ENCODE measurements at places on chromosomes 6 and 20. TPM values are rescaled to one million over a fixed set of nuclear protein-coding genes. Genes with fewer than 3 reads are reported as not detected.

- H3K27ac ChIP-seq = peak within 1 kb of the TSS; percentile 83
- H3K4me3 ChIP-seq = peak within 1 kb of the TSS; percentile 45
- no peaks in the 10 kb centered on the region for H3K27me3 ChIP-seq
- peaks cover 16% of the 10 kb centered on the region for H3K36me3 ChIP-seq
- DNase-seq = no peak
Observed at GRCh38 chr6:32109114-32109764, at the start of gene TNXB. TNXB (minus strand) TSS chr6:32109338; CDS start chr6:32098198, 11,140 bp downstream.

DNA sequence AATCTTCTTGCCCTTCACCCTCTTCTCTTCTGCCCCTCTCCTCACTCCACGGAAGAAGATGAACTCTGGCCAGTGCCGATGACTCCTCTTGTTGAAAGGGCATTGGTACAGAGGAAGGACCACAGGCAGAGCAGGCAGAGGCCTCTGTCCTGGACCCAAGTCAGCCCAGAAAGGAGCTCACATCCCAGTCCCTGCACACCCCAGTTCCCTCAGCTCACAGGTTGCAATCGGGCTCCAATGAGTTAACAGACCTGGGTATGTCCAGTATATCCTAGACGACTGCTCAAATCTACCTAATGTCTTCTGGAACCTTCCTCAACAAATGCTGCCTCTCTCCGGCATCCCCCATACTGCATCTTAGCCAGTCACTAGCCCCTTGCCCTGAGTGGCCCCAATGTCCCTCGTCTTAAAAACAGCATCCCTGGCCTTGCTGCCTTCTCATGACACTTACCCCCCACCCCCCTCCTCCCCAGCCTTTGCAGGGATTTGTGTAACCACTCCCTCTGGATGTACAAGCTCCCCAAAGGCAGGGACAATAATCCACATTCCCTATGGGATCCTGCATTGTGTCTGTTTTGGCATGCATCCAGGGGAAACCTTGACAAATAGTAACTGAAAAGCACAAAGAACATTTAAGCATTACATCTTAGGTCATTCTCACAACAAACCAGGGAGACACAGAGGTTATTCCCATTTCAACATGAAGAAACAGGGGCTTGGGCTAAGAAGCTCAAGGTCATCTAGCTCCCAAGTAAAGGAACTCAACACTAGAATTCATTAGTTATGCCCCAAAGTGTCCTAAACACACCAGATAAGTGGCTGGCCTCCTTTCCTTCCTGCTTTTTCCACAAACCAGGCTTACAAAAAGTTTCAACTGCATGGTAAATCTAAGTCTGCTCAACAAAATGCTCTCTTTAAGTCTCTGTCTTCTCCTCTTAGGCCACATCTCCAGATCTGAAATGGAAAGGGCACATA is 45.1 kb downstream of the TRERF1 start:
- peaks cover 75% of the 10 kb centered on the region for H3K4me1 ChIP-seq
- H3K4me3 ChIP-seq = no peak overlapping the region

OPRM1 gene
- total RNA-seq = not detected

DNA sequence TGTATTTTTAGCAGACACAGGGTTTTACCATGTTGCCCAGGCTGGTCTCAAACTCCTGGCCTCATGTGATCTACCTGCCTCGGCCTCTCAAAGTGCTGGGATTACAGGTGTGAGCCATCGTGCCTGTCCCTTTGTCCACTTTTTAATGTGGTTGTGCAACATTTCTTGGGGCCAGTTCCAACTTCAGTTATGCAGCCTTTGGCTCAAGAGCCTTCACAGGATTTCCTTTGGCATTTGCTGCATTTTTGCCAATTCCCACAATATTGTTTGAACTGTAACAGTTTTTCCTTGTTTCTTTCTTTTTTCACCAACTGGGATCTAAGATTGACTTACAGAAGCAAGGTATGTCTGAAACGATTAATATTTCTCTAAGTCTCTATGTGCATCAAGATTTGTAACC is 63.6 kb downstream of the EDN1 start:
- DNase-seq = no peak
- peaks cover 29% of the 10 kb centered on the region for H3K4me1 ChIP-seq
- H3K27ac ChIP-seq = no peak overlapping the region

PRPH2 gene
- 1.7 TPM for total RNA-seq

- H3K4me1 ChIP-seq = no peaks in the 10 kb centered on the region
- no peak overlapping the region for H3K4me3 ChIP-seq
- H3K27me3 ChIP-seq = no peaks in the 10 kb centered on the region
- no peak overlapping the region for H3K27ac ChIP-seq
- H3K36me3 ChIP-seq = no peaks in the 10 kb centered on the region
Observed at GRCh38 chr6:45687570-45687969, 309.8 kb upstream of the SUPT3H start.

DNA sequence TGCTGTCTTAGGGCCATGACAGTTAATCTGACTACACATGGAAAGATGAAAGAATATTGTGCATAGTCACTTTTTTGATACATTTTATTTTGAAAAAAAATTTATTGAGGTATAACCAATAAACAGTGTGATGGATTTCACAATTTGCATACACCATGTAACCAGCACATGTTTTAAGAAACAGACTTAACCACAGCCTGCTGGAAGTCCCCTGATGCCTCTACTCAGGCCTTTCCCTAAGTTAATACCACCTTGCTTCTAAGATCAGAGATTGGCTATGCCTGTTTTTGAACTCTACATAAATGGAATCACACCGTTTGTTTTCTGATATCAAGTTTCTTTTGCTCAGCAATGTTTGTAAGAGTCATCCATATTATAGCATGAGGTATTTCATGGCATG is 136.3 kb downstream of the CFAP61 start:
- no peaks in the 10 kb centered on the region for H3K36me3 ChIP-seq
- no peak overlapping the region for H3K4me3 ChIP-seq
- no peaks in the 10 kb centered on the region for H3K27me3 ChIP-seq

DNA sequence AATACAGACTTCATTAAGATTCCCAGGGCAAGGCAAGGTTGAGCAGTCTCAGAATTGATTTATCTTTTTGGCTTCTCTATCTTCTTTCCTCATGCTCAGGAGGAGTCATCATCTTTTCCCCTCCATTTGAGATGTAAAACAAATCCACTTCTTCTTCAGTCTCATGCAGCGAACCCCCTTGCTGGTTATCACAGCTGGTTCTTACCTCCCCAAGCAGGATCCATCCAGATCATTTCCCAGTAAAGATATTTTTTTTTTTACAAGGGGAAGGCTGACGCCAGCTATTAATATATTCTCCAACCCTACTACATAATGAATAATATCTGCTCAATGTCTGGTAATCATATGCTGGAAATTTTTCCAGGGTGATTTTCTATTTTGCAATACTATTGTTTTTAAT is 508.9 kb upstream of the NOX3 start:
- no peaks in the 10 kb centered on the region for H3K27me3 ChIP-seq
- no peaks in the 10 kb centered on the region for H3K36me3 ChIP-seq
- no peak overlapping the region for H3K27ac ChIP-seq
- no peak overlapping the region for H3K4me3 ChIP-seq
- no peak for DNase-seq
- H3K4me1 ChIP-seq = no peaks in the 10 kb centered on the region

RTF2 gene
- total RNA-seq = 89.3 TPM

GJA10 gene
- total RNA-seq = not detected

- H3K4me1 ChIP-seq = peaks cover 71% of the 10 kb centered on the region
- peaks cover 58% of the 10 kb centered on the region for H3K36me3 ChIP-seq
- peak overlapping the region; percentile 78 for H3K27ac ChIP-seq
- DNase-seq = peak; percentile 78
- no peak overlapping the region for H3K4me3 ChIP-seq
Observed at GRCh38 chr20:45368221-45368980, 5.4 kb downstream of the SYS1 start.

DNA sequence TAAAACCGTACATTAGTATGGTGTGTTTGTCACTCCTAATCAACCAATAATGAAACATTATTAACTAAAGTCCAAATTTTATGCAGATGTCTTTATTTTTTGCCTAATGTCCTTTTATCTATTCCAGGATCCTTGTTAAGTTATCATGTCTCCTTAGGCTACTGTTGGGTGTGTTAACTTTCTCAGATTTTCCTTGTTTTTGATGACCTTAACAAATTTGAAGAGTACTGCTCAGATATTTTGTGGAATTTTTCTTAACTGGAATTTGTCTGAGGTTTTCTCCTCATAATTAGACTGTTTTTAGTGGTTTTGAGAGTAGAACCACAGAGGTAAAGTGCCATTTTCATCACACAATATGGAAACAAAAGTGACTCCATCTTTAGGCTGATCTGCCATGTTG is 406.3 kb downstream of the MEI4 start:
- H3K27ac ChIP-seq = no peak overlapping the region
- DNase-seq = no peak
- H3K4me3 ChIP-seq = no peak overlapping the region
- H3K36me3 ChIP-seq = no peaks in the 10 kb centered on the region
- no peaks in the 10 kb centered on the region for H3K27me3 ChIP-seq

TREM2 gene
- not detected for total RNA-seq

GRCh38 chr6:20402342-20403069 is 827 bp downstream of the E2F3 start:
- H3K36me3 ChIP-seq = no peaks in the 10 kb centered on the region
- H3K27me3 ChIP-seq = no peaks in the 10 kb centered on the region
- H3K4me3 ChIP-seq = peak overlapping the region; percentile 78
- H3K4me1 ChIP-seq = peaks cover 62% of the 10 kb centered on the region

- H3K36me3 ChIP-seq = no peaks in the 10 kb centered on the region
- no peak overlapping the region for H3K27ac ChIP-seq
- no peak for DNase-seq
- H3K4me1 ChIP-seq = no peaks in the 10 kb centered on the region
- no peak overlapping the region for H3K4me3 ChIP-seq
- no peaks in the 10 kb centered on the region for H3K27me3 ChIP-seq
Observed at GRCh38 chr6:2652611-2653010, 98.1 kb downstream of the MYLK4 start.

DNA sequence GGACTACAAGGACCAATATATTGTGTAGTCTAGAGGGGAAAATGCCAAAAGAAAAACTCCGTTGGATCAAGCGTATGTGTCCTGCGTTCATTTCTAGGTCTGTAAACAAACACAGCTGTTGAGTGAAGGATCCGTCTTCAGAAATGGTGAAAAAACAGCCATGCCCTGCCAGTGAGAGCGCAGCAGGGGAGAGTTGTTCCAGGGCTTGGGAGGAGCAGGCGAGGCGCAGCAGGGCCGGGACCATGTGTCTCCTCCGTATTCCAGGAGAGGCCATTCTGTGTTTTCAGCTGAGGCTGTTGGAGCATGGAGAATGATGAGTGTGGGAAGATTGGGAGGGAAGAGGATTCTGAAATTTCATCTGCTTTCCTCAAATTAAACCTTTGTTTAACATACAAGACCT is 38.0 kb downstream of the BMP6 start:
- no peaks in the 10 kb centered on the region for H3K4me1 ChIP-seq
- DNase-seq = no peak
- H3K4me3 ChIP-seq = no peak overlapping the region
- no peaks in the 10 kb centered on the region for H3K36me3 ChIP-seq
- H3K27me3 ChIP-seq = no peaks in the 10 kb centered on the region
- no peak overlapping the region for H3K27ac ChIP-seq

- H3K4me1 ChIP-seq = no peaks in the 10 kb centered on the region
- H3K4me3 ChIP-seq = no peak overlapping the region
- H3K27ac ChIP-seq = no peak overlapping the region
- peaks cover 40% of the 10 kb centered on the region for H3K27me3 ChIP-seq
- DNase-seq = no peak
Observed at GRCh38 chr20:48482790-48483189, 345.0 kb downstream of the PREX1 start.

DNA sequence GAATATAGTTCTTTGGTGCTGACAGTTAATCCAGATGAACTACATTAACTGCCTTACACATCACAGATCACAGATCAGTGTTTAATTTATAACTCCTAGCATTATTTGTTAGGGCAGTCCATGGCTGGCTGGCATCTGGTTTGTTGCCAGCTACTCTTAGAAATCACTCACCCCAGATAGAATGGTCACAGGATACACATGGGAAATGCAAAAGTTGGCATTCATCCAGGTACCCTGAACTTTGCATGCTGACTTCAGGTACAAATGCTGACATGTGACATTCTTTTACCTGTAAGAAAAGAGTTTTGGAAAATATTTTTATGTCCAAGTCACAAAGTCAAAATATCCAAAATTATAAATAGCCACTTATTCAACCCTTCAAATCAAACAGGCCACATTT is 20.2 kb downstream of the FBXL4 start:
- DNase-seq = no peak
- H3K27me3 ChIP-seq = no peaks in the 10 kb centered on the region
- peaks cover 5% of the 10 kb centered on the region for H3K36me3 ChIP-seq
- no peak overlapping the region for H3K4me3 ChIP-seq
- H3K4me1 ChIP-seq = peaks cover under 1% of the 10 kb centered on the region

STMND1 gene
- total RNA-seq = not detected

- no peak for DNase-seq
- H3K27ac ChIP-seq = peak overlapping the region; percentile 77
- peaks cover 27% of the 10 kb centered on the region for H3K36me3 ChIP-seq
Observed at GRCh38 chr6:169653691-169654090, 48.1 kb downstream of the WDR27 start.

DNA sequence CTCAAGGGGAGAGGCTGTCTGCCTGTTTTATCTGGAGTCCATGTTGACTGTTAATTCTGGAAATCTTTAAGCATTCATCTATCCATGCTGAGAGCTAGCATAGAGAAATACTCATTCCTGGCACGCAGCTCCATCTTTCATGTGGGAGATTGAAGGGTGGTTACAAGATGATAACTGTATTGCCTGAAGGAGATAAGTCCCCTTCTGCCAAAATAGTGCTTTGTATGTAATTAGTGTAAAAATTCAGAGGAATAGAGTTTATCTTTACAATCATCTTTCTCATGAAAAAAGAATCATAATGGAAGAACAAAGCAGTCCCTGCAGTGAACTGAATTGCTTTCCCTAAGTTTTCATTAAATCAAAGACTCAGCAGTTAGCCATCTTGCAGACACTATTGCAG is 256.5 kb downstream of the SLC35F1 start:
- DNase-seq = no peak
- no peaks in the 10 kb centered on the region for H3K36me3 ChIP-seq
- no peak overlapping the region for H3K27ac ChIP-seq

WFDC12 gene
- not detected for total RNA-seq

GRCh38 chr20:45612314-45612713 is 17.2 kb upstream of the WFDC10A start:
- no peaks in the 10 kb centered on the region for H3K27me3 ChIP-seq
- H3K4me1 ChIP-seq = no peaks in the 10 kb centered on the region
- no peak for DNase-seq
- H3K36me3 ChIP-seq = no peaks in the 10 kb centered on the region
- H3K27ac ChIP-seq = peak overlapping the region; percentile 28

DNA sequence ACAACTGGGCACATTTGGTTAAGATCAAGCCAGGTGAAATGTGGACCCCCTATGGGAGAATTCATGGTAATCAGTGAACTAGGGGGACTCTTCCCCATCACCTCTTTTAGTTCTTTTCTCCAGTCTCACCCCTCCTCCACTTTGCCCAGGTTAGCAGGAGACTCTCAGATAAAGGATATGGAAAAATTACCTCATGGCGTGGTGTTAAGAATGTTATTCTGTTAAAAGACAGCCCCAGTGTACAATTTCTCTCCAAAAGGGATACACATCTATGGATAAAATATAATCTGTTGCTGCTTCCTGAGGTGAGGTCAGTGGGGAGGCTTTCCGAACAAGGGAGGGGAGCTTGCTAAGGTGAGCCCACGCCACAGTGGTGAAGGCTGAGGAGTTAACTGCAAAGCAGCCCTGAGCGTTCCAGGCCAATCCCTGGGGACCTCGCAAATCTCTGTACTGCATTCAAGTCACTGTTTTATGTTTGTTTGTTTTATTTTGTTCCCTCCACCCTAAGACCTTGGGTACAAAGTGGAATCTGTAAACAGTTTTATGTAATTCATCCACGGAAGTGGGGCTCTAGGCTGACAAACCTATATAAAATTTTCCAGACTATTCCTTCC is 52.0 kb downstream of the ADGRF1 start:
- H3K4me1 ChIP-seq = peaks cover 14% of the 10 kb centered on the region
- no peak overlapping the region for H3K4me3 ChIP-seq
- no peak for DNase-seq
- no peaks in the 10 kb centered on the region for H3K27me3 ChIP-seq
- H3K36me3 ChIP-seq = no peaks in the 10 kb centered on the region

Data from spleen (tissue), 13 donors.